ENCODE measurements at places on chromosomes 6 and 20.

DNA sequence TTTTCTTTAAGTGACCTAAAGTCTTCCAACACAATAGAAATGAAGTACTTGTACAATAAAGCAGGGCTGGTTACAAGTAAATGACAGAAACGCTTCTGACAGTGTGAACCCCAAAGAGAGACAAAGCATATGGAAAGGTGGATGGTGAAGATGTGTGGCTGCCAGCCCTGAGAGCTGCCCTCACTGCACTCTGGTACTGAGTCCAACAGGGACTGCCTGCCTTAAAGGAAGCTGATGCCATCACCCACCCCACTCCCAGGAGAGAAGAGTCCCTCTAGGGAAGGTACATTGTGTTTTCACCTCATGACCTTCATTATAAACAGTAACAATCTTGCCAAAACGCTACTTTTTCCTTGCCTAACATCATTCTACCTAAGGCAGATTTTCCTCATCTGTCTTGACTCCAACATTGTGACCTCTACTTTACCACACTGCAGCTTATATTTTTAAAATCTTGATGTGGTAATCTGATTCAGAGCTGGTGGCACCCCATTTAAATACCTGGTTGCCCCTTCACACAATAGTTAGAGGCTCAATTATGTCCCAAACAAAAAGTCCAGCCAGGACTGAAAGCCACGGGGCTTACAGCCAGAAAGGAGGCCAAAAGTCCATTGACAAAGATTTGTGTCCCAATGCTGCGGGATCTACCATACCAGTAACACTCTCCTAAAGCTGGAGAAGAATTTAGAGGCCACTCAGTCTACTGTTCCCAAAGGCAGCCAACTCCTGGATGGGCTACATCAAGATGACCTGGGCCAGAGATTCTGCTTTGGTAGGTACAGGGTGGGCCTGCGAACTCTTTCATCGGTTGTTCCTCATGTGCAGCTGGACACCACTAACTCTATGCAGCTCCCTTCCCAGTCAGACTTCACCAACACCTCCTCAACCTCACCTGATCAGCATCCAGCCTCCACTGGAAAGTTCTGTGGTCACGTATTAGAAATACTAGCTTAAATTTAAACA, 4.4 kb downstream of the APMAP start:
- DNase-seq, result no peak

DNA sequence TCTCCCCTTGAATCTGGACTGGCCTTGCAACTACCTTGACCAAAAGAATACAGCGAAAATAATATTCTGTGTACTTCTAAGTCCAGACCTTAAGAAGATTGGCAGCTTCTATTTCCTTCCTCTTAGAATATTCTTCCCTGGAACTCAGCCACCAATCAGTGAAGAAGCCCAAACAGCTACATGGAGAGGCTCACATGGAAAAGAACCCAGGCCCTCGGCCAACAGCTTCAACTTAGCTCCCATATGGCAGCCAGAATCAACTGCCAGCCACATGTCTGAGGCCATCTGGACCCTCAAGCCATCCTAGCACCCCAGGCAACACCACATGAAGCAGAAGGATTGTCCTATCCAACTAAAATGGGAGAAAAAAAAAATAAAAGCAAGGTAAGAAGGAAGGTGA, 178.8 kb downstream of the IBTK start:
- no peak for DNase-seq

DNA sequence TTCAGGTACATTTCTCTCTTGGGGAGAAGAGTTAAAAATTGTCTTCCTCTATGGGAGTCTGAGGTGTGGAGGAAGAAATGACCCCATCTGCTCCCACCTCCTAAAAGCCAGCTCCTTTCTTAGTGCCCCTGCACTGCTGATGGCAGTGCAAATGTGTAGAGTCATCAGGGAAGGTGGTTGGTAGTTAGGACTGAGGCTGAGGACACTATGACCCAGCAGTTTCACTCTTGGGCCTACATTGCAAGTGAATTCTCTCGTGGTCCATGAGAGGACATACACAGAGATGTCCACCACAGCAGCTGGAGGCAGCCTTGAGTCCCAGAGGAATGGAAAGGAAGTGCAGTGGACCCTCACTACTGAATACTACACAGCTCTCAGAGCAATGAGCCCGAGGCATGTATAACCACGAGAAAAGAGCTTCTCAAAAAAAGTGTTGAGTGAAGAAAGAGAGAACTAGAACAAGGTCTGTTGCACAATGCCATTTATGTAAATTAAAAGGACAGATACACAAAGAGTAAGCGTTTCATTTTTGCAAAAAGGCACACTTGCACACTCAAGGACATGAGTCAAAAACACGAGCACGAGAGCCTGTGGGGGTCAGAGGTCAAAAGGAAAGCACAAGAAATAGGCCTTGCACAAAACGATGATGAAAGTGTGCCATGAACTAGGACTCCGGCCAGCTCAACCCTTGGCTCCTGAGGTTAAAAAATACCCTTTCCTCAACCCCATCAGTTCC, 308.2 kb upstream of the PRND start:
- DNase-seq, result no peak

GRCh38 chr6:87244380-87244779, 78.0 kb upstream of the SMIM8 start:
- no peak for DNase-seq

DNA sequence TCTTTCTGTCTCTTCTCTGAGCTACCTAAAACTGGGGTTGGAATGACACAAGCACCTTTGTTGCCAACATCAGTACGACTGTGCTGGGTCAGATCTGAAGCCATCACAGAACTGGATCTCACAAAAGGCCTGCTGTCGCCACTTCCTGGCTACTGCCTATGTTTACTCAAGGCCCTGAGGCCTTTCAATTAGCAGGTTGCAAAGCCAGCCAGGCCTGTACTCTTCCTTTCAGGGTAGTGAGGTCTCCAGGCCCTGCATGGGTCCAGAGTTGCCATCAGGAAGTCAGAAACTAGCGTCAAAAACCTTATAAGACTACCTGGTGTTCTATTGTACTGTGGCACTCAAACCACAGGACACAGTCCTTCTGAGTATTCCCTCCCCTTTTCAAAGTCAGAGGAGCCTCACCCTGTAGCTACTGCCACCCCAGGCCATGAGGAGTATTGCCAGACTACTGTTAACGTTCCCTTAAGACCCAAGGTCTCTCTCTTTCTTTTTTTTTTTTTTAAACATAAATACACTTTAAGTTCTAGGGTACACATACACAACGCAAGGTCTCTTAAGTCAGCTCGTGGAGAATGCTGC, 937.4 kb upstream of the GJE1 start:
- no peak for DNase-seq

GRCh38 chr20:24995741-24996448, 3.3 kb upstream of the APMAP start:
- DNase-seq, result no peak

DNA sequence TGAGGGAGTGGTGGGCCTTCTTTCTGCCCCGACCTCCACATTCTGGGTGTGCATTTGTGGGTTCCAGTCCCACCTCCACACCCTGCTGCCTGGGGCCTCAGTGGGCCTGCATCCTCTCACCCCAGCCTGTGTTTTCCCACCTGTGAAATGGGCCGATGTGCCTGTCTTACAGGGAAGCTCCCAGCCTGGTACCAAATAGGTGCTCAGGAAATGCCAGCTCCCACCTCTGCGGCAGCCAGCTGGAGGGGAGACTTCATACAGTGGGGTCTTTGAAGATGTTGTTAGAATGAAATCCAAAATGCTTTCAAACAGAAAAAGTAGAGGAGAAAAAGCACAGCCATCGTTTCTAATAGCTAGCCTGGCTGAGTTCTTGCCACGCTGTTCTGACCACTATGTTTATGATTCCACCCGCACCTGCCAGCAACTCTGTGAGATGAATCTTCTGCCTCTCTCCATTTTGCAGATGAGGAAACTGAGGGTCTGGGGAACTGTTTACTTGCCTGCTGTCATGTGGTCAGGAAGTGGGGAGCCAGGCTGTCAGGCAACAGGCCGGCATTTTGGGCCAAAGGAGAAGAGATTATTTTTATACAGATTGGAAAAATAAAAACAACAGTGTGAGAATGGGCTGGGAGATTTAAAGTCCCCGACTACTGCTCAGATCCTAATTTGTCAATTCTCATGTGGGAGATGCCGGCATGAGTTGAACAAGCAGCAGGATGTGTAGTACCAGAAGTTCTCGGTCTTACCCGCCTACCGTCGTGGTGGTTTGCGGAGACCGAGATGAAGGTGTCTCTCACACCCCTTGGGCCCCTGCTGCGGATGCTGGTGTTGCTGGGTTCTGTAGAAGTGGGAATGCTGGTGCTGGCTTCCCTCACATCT, 4.6 kb downstream of the TMEM181 start:
- no peak for DNase-seq

GRCh38 chr6:132020138-132020581, 69.0 kb upstream of the CCN2 start:
- DNase-seq, result no peak

DNA sequence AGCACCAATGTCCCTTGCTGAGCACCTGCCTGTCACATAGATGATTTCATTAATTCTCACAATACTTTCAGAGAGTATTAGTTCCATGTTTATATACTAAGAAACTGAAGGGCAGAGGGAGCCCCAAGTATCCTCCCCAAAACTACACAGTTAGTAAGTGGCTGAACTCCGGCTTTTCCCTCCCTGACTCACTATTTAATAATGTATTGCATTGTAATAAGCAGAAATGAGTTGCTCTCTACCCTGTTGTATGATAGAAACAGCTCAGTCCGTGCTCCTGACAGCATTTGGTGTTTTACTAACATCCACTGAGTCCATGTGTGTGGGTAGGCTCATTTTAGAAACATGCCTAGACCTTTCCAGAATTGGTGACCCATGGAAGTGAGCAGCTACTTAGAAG, 76.8 kb downstream of the OLIG3 start:
- no peak for DNase-seq

DNA sequence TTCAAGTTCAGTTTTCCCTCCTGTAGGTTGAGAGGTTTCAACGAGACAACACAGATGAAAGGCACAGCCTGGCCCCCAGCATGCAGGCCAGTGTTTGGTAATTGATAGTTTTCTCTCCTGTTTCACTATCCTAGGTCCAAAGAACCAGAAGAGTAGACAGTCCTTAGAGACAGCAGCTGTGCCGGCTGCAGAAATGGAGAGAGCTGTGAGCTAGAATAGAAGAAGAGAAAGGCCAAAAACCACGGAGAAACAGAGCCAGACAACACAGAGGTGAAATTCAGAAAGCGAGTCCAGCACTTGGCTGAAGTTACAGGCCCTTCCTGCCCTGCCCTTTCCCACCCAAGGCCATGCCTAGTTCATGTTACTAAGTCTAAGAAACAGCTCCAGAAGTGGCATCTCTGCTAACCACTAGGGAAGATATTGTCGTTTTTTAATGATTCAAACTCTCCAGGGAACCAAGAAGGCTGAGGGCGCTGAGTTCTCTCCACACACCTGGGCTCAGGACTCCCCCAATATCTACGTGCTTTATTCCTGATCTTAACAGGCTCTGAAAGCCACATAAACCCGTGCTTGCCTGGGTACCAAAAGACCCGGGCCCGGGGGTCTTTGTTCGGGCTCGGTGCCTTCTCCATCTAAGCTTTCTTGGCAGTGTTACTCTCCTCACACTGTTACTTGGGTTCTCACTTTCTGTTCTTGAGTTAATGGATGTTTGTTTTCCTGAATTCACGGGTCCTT, 16.5 kb upstream of the RBPJL start:
- no peak for DNase-seq

GRCh38 chr6:122947355-122947754, 48.7 kb upstream of the CLVS2 start:
- peak; percentile 1 for DNase-seq

DNA sequence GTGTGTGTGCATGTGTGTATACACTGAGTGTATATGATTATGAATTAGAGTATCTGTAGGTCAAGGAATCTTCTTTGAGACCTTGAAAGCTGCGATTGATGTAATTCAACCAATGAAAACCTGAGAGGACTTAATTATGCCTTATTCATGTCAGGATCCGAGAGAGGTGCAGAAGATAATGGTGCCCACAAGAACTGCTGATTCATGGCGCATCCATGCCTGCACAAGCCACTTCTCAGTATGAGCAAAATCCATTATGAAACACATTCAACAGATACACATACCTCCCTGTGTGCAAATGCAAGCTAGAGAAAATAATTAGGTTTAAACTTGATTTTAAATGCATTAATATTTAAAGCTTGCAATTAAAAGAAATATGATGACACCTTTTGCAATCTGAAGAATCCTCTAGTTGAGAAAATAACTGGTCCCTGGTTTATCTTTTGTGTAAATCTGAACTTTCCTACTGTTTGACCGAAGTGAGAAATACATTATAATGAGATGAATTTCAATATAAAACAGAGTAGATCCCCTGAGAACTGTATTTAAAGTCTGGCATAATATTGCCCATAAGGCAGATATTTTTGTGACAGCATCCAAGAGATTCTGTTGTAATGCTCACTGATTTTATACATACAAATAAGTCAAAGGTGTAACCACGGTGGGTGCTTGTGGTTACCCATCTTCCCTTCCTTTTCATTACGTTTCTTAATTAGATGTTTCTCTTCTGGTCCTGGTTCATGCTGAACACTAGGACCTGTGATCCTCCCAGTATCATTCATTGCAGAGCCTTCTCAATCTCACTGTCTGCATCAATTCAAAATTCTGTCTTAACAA, 45.6 kb downstream of the LY86 start:
- DNase-seq, result no peak

- DNase-seq, result no peak
Measured at GRCh38 chr6:135750081-135750480, 101.4 kb upstream of the PDE7B start.

DNA sequence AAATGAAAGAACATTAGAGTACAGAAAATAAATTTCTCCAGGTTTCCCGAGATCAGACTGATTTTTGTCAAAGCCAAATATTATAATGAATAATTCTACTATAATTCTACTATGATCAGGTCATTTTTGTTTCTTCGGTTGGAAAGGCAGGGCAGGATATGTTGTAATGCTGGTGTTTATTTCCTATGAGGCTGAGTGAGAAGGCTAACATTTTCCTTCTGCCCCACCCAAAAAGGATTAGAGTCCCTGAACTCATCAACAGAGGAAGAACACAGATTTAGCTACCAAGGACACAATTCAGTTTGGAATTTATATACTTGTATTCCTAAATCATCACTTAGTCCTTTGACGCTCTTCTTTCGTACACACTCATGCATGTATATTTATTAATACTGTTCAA, 318.9 kb downstream of the SYNE1 start:
- no peak for DNase-seq

DNA sequence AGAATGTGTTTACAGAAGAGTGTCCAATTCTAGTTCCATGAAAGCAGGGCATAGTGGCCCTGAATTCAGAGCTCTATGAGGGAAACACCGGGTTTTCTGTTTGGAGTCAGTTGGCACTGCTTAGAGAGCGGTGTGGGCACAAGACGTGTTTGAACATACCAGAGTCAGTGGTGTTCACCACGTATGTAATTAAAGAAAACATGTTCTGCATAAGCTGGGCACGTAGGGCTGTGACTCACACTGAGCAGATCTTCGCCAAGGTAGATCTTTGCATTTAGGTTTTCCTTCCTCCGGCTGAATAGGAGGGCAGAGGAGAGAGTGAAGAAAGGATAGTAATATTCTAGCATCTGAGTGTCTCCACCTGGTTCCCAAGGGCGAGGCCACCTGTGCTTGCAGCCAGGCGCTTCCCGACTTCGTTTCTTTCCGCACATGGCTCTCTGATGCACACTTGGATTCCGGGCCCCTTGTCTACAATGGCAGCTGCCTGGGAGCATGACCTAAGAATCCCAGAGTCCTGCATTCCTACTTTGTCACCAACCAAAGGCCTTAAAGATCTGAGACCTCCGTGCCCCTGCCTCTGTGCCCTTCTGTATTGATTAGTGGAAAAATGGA, 136.2 kb downstream of the ERMARD start:
- no peak for DNase-seq

Measured in LoVo (cell line).